ENCODE measurements at places on chromosomes 6 and 20. TPM values are rescaled to one million over a fixed set of nuclear protein-coding genes. Genes with fewer than 3 reads are reported as not detected.

GRCh38 chr6:108093781-108094300 lies 19.3 kb upstream of the OSTM1 start:
- DNase-seq, result no peak

DNA sequence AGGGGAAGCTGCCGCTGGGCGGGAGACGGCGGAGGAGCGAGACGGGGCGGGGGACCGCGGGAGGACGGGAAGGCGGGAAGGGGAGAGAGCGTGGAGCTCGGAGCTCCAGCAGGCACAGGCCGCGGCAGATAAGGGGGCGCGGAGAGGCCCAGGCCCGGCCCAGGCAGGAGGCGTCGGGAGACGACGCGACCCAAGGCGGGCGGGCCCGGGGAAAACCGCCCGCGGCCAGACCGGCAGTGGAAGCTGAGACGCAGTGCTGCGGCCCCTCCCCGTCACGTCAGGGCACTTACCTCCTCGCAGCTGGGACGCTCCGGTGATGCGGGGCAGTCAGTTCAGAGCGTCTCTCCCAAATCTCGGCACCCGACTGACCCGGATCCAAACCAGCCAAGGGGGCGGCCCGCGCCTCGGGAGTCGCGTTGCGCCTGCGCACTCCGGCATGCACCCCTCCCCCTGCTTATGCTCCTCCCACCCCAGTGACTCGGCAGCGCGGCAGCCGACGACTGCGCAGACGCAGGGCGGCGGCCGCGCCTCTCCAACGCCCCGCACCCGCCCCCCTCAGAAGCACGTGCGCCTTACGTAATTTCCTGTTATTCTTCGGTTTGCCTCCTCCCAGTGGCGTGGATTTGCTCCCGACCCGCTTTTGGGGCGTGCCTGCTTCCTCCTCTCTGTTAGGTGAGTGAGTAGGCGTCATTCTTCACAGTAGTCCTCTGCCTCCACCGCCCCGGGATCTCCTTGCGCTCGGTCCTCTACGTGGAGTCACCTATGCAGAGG lies at the start of gene OSER1:
Gene OSER1, minus strand, starts transcription at position 366 of the 771 bp plus-strand sequence. CDS start 3,814 bp downstream, outside the sequence.
- peak; percentile 98 for DNase-seq

The PACSIN1 gene
- 4.1 TPM for polyA plus RNA-seq

The NEURL2 gene
- polyA plus RNA-seq, result 37.3 TPM

The CTAGE9 gene
- polyA plus RNA-seq, result not detected

DNA sequence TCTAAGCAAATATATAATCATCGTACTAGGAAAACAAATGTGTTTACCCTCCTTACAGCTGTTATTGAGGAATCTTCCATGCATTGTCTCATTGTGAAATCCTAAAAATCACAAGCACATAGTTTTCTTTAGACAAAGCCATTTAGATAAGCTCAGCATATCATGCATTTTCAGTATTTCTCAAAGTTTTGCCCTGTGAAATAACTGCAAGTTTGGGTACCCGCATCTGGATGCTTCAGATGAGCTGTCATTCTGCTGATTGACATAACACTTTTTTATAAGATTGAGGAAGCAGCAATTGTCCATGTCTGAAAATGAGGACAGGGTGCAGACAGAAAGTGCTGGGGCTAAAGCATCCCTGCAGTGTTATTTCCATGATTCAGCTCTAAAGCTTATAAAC lies 96.2 kb downstream of the IYD start:
- no peak for DNase-seq

- DNase-seq, result no peak
These were observed 86.4 kb downstream of the LY86 start for GRCh38 chr6:6674872-6675271.

The SLC26A8 gene
- polyA plus RNA-seq, result not detected

The LZTS3 gene
- polyA plus RNA-seq, result 23.0 TPM

The GPR6 gene
- polyA plus RNA-seq, result not detected

GRCh38 chr20:3557237-3557785 lies 86.5 kb downstream of the ATRN start:
- DNase-seq, result no peak

- DNase-seq, result no peak
These were observed 31.8 kb downstream of the L3MBTL3 start for GRCh38 chr6:130050230-130050629.

The MEP1A gene
- 0.13 TPM for polyA plus RNA-seq

- DNase-seq, result no peak
These were observed 92.9 kb downstream of the SHLD1 start for GRCh38 chr20:5843054-5843592.

- peak; percentile 75 for DNase-seq
These were observed 38.8 kb downstream of the SRC start for GRCh38 chr20:37384683-37385174.
